Suppressor macrophage treated with lipopolysaccharide for 1 hour (primary cell): ENCODE measurements at places on chromosomes 5 and 9.

- DNase-seq, result no peak
Measured at GRCh38 chr5:107232293-107232692, 438.4 kb downstream of the EFNA5 start.

GRCh38 chr5:90279091-90279490, 130.5 kb downstream of the CETN3 start:
- no peak for DNase-seq

- no peak for DNase-seq
Measured at GRCh38 chr9:94853887-94854286, 127.4 kb downstream of the AOPEP start.

DNA sequence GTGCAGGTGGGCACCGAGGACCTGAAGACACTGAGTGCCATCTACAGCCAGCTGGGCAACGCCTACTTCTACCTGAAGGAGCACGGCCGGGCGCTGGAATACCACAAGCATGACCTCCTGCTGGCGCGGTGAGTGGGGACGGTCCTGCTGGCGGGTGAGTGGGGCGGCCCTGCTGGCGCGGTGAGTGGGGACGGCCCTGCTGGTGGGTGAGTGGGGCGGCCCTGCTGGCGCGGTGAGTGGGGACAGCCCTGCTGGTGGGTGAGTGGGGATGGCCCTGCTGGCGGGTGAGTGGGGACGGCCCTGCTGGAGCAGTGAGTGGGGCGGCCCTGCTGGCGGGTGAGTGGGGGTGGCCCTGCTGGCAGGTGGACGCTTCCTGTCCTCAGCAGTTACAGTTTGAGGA, 7.2 kb downstream of the GPSM1 start:
- DNase-seq, result no peak

DNA sequence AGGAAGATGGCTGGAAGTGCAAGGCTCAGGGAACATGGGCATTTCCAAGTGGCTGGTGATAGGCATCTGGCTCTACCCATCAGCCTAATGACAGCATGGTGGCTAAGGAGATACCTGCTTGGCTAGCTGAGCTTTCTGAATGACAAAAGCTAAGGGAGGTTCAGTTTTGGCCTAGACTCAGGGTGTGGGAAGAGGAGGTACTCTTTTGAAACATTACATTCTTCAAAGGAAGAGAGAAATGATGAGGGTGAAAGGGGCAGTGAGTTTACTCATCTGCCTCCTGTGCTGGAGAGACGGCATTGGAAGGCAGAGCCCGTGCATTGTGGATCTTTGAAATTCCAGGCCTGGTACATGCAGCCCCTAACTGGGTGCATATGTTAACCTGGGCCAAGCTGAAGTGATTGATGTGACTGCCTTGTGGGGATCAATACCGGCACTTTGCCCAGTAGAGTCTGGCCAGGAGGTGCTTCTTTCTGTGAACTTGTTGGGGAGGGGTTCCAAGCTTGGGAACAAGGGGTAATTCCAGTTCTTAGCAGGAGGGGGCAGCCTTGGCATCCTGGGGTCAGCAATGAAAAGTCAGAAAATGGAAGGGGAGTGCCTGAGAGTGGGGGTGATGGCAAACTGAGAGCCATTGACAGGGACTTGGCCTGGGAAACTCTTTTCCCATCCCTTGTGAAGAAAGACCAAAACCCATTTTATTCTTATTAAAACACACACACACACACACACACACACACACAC, 108.6 kb downstream of the ACER2 start:
- DNase-seq, result no peak

GRCh38 chr9:135888766-135889394, 18.5 kb downstream of the CAMSAP1 start:
- DNase-seq, result no peak

DNA sequence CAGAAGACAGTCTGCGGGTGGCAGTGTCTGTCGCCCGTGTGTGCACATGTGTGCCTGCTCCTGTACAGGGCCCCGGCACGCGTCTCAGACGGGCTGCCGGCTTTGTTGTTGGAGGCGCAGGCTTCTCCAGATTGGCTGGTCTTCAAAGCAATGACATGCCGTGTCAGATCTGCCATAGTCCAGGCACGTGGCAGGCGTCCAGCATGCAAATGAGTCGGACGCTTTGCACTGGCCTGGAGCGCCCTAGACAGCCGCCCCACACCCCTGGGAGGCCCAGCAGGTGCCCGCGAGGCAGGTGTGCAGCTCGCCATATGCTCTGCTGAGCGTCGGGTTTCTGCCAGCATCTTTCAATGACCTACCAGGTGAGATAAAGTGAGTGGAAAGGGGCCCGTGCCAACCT, 71.5 kb downstream of the GADD45G start:
- DNase-seq, result no peak

DNA sequence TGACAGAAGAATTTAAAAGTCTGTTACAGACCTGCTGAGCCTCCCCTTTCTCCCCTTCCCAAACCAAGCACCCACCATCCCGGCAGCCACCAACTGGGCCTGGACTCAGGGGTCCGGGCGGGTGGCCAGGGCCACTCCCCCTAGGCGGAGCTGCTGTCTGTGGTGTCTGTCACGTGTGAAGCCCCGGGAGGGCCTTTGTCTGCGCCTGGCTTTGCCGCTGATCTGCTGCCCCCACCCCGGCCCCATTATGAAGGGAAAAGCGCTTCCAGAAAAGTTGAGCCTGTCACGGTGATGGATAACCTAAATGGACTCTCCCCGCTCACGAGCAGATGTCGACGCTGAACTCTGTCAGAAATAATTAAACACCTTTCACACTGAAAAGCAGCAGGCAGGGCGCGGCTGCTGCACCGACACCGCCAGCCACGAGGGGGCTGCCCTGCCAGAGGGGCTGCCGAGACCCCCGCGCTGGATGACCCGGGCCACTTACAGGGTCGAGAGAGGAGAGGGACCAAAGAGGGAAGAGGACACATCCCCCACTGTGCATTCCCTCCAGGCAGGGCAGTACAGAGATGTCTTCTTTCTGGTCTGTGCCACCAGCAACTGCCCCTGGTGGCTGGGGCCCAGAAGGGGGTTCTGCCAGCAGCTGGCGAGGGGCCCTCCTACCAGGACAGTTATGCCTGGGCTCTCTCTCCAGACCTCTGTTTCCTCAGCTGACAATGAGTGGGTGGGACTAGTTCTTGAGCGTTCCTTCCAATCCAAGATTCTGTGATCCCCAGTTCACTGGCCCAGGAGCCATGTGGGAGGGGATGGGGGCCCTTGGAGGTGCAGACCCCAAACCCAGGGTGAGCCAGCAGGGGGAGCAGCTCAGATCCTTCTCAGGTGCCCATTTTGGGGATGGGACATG, 36.0 kb upstream of the BARHL1 start:
- DNase-seq, result no peak

GRCh38 chr5:136090319-136090718, 42.3 kb upstream of the SMAD5 start:
- no peak for DNase-seq

- no peak for DNase-seq
Measured at GRCh38 chr5:84286662-84287061, 98.0 kb downstream of the EDIL3 start.

DNA sequence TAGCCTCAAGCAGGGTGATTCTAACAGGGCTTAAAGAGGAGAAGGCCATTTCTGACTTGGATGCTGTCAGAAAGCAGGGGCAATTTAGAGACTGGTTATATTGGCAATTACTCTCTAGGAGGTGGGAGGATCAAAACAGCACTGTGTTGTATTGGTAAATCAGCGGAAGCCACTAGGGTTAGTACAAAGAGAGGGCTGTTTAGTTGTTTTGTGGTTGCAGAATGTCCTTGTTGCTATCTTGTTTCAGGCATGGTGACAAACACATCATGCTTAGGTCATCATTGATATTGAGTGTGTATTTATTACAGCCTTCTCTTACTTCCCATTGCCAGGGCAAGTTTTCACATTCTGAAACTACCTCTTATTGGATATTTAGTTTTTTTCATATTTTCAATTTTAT, 165.3 kb downstream of the TAF11L14 start:
- DNase-seq, result no peak

- peak; percentile 64 for DNase-seq
Measured at GRCh38 chr9:113516840-113517577, 53.5 kb downstream of the RGS3 start.

- no peak for DNase-seq
Measured at GRCh38 chr9:98808875-98809274, 1.4 kb downstream of the GALNT12 start.
